A549 treated with DMSO at 1 μM for 4 hours (cell line): ENCODE measurements at places on chromosomes 4 and X. TPM values are rescaled to one million over a fixed set of nuclear protein-coding genes. Genes with fewer than 3 reads are reported as not detected.

Gene NXF2
- not detected in 5 replicates for total RNA-seq

Gene RADX
- total RNA-seq: 0.03 to 0.07 TPM (median 0.05 TPM) in 4 of 5 replicates, not detected in the other

Gene MAGEB2
- not detected in 5 replicates for total RNA-seq

Gene MAGEC2
- total RNA-seq: not detected in 5 replicates
